ENCODE measurements at places on chromosomes 12 and 14.

DNA sequence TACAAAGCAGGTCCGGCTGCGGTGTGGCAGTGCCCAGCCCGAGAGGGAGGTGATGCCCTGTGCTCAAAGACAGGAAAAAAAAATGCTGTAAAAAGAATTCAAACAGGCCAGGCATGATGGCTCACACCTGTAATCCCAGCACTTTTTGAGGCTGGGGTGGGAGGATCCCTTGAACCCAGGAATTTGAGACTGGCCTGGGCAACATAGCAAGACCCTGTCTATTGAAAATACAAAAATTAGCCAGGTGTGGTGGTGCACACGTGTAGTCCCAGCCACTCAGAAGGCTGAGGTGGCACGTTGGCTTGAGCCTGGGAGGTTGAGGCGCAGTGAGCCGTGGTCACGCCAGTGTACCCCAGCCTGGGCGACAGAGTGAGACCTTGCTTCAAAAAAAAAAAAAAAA, 26.4 kb downstream of the DNAH10 start:
- no peak for DNase-seq

- no peak for DNase-seq
These were observed 226.2 kb upstream of the CLEC14A start for GRCh38 chr14:38481952-38482678.

DNA sequence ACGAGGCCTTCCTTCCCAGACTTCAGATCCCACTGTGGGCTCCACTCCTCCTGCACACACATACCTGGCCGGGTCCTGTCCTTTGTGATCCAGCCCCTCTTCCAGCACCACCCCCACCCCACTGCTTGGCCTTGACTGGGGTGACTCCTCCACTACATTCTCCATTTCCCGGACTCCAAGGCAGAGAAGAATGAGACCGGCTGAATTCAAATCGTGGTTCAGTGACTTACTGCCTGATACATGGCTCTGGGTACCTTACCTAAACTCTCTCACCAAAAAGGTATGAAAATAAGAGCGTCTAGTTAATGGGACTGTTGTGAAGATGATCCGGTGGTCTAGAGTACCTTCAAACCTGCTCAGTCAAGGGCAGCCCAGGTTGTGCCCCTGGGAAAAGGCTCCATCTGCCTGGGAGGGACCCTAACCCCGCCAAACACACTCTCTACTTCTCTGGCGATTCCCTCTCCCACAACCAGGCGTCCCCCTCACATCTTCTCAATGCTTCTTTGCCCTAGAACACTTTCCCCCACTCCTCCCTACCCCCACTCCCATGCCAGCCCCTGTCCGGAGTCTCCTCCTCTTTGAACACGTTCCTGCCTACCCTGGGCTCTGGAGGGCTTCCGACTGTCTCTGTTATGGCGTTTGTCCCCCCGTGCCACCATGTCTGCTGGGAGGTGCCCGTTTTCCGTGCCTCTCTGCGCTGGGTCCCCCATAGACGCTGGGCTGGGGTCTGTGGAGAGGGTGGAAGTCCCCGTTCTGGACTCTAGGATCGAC, 1.5 kb upstream of the ZBTB42 start:
- DNase-seq = no peak

DNA sequence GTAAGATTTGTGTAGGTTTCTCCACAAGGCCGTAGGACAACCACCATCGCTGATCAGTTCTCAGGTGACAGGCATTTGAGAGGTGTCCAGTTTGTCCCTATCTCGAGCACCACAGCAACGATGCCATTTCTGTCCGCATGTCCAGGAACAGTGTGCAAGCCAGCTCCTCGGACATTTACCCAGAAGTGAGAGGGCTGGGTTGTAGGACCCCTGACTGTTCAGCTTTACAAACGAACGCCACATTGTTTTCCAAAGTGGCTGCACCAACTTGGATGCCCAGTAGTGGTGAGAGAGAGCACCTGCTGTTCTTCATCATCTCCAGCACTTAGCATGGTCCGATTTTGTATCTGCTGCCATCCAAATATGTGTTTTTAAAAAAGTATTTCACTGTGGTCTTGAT, 38.6 kb downstream of the CYP46A1 start:
- no peak for DNase-seq

- DNase-seq = no peak
These were observed 175.9 kb downstream of the EMP1 start for GRCh38 chr12:13372386-13372785.

DNA sequence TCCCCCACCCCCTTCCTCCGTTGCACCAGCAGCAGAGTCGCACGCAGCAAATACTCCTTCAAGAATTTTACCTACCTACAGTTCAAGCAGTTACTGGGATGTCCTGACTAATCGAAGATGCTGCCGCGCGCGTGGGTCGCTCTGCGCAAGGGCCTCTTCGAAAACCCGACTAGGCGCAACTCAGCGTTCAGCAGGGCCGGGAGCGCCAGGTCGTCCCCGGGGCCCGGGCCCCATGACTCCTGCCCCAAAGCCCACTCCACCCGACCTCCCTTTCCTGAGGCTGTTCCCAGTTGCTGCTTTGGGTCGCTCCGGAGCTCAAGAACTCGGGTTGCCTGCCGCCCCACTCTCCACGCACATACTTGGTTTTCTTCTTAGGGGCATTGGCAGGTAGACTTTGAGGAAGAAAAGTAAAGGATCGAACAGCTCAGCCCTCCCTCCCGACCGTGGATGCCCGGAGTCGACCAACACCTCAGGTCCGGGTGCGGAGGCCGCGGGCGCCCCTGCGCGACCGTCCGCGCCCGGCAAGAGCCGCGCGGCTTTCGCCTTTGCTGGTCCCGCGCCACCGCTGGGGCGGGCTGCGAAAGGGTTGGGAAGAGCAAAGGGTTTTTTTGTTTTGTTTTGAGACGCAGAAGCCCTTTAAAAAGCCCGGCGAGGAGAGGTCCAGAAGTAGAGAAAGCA, 1.9 kb downstream of the BMP4 start:
- no peak for DNase-seq

DNA sequence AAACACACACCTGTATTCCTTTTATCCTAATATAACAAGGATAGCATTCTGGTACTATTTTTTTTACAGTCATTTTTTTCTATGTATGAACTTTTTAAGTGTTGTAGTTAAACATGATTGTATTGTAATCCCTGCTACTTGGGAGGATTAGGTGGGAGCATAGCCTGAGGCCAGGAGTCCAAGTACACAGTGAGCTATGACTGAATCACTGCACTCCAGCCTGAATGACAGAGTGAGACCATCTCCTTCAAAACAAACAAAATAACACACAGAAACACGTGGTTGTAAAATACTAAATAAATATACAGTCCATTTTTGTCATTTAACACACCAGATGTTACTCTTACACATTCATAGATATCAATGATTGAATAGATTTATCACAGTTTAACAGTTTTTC, 56.9 kb downstream of the MAP4K5 start:
- no peak for DNase-seq

- DNase-seq = no peak
These were observed 74.7 kb downstream of the PRORP start for GRCh38 chr14:35197015-35197414.

- no peak for DNase-seq
These were observed 1.0 kb downstream of the PRPF39 start for GRCh38 chr14:45084946-45085346.

DNA sequence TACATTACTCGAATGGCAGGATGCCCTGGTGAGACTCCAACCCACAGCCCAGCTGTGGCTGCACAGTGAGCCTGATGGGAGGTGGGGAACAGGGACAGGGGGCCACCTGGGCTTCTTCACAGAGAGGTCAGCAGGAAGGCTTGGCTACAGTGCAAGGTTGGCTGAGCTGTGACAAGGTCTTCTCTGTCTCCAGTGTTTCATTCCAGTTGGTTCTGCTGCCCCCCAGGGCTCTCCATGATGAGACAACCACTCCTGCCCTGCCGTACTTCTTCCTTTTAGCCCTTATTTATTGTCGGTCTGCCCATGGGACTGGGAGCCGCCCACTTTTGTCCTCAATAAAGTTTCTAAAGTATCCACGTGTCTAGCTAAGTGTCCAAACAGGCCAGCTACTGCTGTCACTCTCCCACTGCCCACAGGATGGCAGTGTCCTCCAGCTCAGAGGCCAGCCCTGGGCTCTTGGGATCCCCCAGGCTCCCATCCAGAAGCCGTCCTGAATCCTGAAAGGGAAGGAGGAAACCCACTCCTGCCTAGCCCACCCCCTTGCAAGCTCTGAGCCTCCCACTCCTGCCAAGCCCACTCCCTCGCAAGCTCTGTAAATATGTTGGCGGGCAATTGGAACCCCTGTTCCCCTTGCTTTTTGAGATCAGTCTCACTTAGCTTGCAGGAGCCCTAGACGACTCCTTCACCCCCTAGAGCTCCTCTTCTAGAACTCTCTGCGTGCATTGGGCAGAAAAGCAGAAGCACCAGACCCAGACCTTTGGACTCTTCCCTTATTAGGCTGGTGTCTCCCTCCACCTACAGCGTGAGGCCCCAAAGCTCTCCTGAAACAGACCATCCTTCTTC, 5.4 kb downstream of the C1QL4 start:
- no peak for DNase-seq

DNA sequence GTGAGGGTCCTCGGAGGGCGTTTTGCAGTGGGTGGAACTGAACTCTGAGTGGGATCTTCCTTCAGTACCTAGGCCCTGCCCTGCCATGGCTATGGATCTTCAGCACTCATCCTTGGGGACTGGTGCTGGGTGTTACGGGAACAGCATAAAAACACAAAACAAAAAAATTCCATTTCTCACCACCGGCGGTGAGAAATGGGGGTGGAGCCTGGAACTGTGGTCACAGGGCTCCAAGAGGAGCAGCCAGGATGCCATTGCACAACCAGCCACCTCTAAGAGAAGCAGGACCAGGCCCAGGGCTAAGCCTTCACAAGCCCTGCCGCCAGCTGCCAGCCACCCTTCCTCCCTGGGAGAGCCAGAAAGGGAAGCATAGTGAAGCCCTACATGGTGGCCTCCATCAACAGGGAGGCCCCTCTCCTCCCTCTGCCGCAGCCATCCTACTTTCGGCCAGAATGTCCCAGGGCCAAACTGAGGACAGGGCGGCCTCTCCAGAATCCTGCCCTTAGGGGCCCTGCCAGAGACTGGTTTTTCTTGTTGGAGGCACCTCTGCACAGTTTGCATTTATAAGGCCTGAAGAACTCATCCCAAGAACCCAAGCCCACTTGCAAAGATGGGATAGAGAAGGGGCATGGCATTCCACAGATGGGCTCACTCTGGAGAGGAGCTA, 76.5 kb downstream of the VCPKMT start:
- no peak for DNase-seq

DNA sequence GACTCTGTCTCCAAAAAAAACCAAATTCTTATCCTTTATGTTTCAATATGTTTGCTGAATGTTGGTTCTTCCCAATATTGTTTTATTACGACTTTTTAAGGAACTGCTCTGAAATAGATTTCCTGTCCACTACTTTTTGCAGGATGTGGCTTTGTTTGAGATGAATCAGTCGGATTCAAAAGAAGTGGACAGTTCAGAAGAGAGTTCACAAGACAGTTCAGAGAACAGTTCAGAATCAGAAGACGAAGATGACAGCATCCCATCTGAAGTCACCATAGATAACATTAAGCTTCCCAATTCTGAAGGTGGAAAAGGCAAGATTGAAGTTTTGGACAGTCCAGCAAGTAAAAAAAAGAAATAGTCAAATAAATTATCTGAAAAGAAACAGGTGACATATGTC, 8.2 kb downstream of the NOPCHAP1 start:
- DNase-seq = no peak

GRCh38 chr12:91109148-91109564, 2.1 kb downstream of the LUM start:
- peak; percentile 4 for DNase-seq

DNA sequence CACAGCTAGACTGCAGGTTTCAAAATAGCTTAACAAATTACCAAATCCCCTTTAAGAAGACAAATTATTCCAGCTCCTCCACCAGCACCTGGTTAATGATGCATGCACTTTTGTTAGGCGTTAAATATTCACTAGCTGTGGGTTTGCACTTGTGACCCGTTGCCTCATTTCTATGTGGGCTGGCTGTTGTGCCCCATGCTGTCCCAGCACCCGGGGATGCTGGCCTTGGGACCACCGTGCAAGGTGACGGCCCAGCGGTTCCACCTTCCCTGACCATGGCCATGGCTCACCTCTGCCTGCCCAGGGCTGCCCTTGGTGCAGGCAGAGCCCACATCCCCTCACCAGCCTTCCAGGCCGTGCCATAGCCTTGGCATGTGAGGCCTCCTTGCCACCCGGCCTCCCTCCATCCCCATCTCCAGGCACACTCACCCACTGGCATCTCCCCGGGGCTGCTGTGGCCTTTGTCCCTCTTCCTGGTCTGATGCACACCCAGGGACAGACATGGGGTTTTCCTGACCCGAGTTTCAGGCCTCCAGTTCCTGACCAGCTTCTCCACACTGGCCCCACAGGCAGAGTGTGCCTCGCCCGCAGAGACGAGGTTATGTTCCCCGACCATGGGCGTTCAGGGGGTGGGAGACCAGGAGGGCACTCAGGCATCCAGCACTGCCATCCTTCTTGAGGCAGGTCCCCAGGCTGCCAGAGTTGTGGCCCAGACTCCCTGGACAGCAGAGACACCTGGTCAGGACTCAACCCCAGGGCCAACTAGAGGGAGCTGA, 20.3 kb upstream of the C14orf180 start:
- no peak for DNase-seq

DNA sequence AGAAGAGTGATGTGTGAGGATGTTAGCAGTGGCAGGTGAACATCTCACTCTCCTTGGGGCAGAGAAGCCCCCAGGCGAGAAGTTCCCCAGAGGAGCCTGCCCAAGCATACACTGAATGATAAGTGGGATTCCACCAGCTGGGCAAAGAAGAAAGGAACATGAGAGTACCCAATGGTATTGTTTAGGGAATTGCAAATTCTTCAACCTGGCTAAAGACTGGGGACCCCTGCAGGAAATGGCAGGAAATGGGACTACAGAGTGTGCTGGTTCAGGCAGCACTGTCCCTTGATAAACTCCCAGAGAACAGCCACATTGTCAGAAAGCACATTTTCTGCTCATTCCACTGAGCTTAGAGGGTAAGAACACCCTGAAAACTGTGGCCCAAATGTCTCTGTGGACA, 121.3 kb downstream of the RPS29 start:
- no peak for DNase-seq

DNA sequence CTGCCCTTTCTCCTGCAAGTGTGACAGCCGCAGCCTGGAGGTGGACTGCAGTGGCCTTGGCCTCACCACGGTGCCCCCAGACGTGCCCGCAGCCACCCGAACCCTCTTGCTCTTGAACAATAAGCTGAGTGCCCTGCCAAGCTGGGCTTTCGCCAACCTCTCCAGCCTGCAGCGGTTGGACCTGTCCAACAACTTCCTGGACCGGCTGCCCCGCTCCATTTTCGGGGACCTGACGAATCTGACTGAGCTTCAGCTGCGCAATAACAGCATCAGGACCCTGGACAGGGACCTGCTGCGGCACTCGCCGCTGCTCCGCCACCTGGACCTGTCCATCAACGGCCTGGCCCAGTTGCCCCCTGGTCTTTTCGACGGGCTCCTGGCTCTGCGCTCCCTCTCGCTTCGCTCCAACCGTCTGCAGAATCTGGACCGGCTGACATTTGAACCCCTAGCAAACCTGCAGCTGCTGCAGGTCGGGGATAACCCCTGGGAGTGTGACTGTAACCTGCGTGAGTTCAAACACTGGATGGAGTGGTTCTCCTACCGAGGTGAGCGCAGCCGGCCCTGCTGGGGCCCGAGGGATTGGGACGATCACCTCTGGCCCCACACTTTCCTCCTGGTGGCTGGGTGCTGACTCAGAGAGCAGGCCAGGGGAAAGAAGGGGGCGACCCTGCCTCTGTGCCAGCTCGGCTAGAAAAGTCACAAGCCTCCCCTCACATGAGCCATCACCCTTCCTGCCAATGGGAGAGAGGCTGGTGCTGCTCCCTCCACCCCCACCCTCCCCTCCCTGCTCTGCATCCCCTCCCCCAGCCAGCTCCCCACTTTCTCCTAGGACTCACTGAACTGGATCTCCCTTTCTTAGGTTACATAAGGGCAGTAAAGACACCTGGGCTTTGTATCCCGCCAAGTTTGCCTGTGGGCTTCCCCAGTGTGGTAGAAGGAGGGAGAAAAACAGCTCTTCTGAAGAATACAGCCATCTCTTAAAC, 10.9 kb downstream of the LRTM2 start:
- no peak for DNase-seq

Data from activated CD8-positive, alpha-beta memory T cell treated with anti-CD3 and anti-CD28 coated beads for 48 hours (primary cell).